ENCODE measurements at places on chromosomes 4 and X.

DNA sequence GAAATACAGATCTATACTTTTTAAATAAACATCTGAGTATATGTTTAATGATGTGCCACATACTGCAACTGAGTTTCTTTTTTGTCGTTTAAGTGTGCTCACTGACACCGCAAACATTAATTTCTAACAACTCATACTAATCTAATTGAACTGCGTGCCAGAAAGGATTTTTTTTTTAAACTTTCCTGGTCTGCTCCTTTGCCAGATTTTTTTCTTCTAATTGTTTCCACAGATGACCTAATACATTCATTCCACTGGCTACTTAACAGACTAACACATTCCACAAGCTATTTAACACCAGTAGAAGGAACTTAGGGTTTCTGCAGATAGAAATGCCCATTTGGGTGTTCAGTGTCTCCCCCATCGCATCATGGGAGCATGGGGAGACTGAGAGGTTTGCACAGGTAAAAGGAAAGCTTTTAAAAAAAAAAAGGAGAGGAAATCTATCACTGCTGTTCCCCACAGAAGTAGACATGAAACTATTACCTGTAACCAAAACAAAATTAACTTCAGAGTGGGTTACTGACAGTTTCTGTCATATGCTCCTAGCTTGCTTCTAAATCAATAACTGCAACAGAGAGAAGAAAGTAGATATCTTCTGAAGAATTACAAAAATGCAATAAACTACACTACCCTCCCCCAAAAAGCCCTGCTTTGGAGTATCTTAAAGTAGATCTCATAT is 31.6 kb downstream of the SH3KBP1 start:
- no peak for DNase-seq

GRCh38 chr4:74305000-74305399 is 3.3 kb upstream of the EPGN start:
- DNase-seq = no peak

GRCh38 chr4:163071308-163071707 is 95.4 kb downstream of the NAF1 start:
- DNase-seq = no peak

DNA sequence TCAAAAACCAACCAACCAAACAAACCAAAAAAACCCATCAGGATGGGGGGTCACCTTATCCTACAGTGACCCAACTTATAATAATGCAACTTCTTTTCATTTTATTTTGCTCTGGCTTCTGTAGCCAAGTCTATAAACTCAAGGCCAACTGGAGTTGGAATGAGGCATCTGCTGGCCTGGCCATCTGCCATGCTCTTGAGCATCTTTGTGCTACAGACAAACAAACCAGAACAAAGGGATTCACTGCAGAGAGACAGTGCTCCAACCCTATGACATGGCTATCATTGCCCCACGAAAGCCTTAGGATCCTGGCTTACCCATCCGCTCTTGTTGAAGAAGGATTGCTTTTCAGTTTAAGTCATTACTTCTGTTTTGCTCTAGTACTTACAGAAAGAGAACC is 49.2 kb upstream of the SCRG1 start:
- DNase-seq = no peak

DNA sequence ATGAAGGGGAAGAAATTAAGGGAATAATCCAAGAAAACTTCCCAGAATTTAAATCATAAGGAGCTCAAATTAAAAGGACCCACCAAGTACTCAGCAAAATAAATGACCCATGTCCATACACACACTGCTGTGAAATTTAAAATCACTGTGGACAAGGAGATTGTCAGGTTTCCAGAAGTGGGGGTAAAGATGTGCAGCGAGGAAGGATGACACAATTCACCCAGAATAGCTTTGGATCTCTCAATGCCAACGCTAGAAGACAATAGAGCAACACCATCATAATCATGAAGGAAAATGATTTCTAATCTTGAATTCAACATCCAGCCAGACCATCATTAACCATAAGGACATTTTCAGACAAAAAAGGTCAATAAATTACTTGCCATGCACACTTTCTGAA is 65.7 kb downstream of the CASK start:
- no peak for DNase-seq

GRCh38 chr4:163534056-163534455 is 39.6 kb downstream of the TMA16 start:
- DNase-seq = no peak

GRCh38 chr4:171573181-171573580 is 240.0 kb upstream of the GALNTL6 start:
- no peak for DNase-seq

- no peak for DNase-seq
These were observed 14.3 kb upstream of the AWAT1 start for GRCh38 chrX:70219938-70220764.

DNA sequence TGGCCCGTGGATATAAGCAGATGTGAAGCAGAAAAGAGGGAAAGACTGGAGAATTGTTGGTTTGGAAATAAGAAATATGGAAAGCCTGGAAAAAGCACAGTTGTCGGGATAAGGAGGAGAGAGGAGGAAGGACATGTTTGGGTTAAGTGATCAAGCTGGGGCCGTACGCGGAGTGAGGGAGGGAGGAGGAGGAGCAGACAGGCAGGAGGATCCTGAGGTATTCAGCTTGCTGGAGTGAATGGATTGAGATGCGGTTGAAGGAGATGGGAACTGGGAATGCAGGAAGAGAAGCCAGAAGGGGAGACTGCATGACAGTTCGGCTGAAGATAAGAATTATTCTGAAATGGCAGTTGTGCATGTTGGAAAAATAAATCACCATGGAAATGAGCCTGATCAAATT is 21.2 kb downstream of the ZFP42 start:
- DNase-seq = no peak

Measured in T-helper 22 cell (primary cell).